ENCODE measurements at places on chromosomes 11 and 22.
A peak's percentile ranks its signal among the peaks of the same experiment; 100 is the strongest.

GRCh38 chr11:27456140-27456794 is 16.3 kb downstream of the LGR4 start:
- no peak for ATAC-seq

GRCh38 chr22:43077121-43077877 is 11.9 kb downstream of the TTLL1 start:
- ATAC-seq = no peak

GRCh38 chr11:108698844-108699642 is 34.2 kb downstream of the DDX10 start:
- peak; percentile 45 for ATAC-seq

- ATAC-seq = no peak
Measured at GRCh38 chr11:72067266-72067665, 13.1 kb downstream of the NUMA1 start.

DNA sequence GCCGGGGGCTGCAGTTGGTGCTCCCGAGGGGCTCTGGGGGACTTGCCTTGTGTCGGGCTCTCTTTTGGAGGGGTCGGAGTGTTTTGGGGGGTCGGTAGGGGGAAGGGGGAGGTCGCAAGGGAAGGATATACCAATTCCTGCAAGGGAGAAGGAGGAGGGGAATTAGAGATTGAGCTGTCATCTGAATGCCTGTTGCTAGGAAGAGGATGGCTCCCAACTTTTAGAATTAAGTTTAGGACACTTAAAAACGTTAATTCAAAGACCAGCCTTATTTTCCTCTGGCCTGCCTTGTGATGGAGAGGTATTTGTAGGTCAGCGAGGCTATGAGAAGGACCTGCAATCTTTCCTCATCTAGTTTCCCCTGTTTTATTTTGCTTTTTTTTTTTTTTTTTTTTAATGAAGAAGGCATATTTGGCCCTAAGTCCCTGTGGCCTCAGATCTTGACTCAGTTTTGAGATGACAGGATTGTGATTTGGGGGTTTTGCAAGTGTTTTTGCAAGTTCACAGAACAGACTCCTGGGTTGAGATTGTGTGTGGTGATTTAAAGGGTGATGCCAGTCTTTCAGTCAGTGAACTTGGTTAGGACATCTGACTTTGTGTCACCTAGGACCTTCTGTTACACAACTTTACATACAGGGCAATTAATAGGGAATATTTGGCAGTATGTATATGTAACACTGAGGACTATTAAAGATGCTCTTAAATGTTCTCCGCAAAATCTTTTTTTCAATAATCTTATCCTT is 672 bp downstream of the TMEM135 start:
- ATAC-seq = no peak

GRCh38 chr11:48025984-48026340 is 45.6 kb downstream of the PTPRJ start:
- ATAC-seq = peak; percentile 72

DNA sequence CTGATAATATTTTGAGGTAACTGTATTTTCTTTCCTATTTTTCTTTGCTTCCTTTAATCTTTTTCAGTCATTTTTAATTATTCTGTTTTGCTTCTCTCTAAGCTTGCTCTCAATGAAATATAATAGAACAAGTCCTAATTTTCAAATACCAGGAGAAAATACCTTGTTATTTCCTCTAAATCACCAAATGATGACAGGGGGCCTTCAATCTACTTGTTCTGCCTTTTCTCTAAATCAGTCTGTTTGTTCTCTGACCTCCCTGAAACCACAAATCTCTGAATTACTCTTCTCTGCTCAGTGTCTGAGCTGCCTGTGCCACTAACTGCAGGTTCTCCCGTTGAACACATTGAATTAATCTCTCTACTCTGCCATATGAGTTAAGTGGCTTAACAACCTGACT is 286.2 kb downstream of the C11orf87 start:
- no peak for ATAC-seq

GRCh38 chr11:66066751-66067150 is 3.3 kb upstream of the PACS1 start:
- no peak for ATAC-seq

DNA sequence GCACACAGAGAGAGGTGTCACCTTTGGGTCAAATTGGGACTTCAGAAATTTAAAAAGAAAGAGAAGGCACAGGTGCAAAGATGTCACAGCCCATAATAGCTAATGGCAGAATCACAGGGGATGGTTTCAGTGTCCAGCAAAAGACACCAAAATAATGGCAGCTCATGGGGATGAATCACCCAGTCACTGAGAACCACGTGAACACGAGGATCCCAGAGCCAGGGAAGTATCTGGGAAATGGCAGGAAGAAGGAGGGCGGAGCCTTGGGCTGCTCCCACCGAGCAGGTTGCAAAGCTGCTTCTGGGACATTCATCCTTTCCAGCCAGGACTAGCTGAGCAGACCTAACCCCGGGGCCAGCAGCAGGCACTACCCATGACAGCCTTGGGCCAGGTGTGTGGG is 45.6 kb downstream of the TRMU start:
- no peak for ATAC-seq

- peak; percentile 75 for ATAC-seq
Measured at GRCh38 chr11:132685174-132685611, 847.1 kb downstream of the OPCML start.

DNA sequence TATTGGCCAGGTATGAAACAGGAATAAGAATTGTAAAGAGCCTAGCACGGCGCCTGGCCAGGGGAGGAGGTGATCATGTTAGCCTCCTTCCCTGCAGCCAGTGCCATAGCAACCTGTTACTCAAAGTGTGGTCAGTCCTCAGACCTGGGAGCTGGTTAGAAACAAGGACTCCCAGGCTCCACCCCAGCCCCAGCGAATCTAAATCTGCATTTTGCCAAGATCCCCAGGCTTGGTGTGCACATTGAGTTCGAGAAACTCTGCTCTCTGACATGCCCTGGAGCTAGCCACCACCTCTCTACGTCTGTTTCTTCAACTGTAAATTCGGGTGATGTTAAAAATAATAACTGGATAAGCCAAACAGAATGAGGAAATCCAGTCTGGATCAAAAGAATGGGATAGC is 56.1 kb upstream of the ALX4 start:
- no peak for ATAC-seq

GRCh38 chr11:21369947-21370346 is 700.6 kb downstream of the NELL1 start:
- no peak for ATAC-seq

DNA sequence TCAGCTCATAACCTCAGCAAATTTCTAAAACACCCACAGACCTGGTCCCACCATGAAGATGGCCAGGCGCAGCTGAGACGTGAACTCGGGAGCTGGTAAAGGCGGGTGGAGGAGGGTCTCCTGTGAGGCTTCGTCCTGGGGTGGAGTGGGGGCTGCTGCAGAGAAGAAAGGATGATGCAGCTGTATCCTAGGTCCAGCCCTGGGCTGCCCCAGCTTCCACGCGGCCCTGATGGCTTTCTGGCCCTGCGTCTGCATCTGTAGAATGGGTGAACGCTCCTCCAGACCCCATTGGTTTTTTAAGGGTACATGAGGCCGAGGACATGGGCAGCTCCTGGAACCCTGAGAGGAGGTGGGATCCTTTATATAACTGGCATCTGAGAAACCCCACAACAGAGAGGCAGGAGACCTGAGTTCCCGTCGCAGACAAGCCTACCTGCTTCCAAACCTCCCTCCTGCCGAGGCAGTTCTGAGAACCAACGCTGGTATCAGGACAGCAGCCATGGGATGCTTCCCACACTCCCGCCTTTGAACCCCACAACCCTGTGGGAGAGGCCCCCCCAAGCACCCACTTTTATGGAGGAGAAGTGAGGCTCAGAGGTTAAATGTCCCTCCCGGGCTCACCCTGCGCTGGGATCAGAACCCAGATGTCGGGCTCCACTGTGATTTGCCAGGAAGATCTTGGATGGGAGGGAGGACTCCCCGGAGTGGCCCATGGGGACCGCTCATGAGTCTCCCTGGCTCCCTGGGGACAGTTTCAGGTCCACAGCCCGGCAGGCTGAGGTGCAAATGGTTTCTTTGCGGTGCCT is 55.2 kb upstream of the FGF3 start:
- no peak for ATAC-seq

DNA sequence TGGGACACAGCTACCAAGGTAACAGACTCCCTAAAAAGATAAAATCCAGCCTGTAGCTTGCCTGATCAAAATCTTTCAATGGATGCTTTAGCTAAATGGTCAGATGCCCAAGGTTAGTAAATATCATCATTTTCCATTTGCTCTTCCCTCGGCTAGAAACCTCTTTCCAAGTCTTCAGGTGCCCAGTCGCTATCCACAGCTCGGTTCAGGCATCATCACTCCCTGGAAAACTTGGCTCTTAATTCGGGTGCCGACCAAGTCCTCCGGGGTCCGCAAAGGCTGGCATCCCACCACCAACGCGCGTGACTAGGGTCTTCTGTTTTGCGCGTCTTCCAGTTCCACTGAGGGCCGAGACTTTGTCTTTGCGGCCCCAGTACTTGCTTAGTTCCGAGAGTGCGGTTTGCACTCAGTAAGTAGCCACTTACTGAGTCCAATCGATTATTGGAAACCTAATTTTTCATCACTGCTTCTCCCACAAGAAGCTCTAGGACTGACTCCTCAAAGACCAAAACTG is 44.3 kb downstream of the OR4D9 start:
- ATAC-seq = no peak

- no peak for ATAC-seq
Measured at GRCh38 chr22:20241579-20242392, 26.3 kb downstream of the RTN4R start.

GRCh38 chr11:46072172-46072964 is 48.9 kb downstream of the PHF21A start:
- no peak for ATAC-seq

DNA sequence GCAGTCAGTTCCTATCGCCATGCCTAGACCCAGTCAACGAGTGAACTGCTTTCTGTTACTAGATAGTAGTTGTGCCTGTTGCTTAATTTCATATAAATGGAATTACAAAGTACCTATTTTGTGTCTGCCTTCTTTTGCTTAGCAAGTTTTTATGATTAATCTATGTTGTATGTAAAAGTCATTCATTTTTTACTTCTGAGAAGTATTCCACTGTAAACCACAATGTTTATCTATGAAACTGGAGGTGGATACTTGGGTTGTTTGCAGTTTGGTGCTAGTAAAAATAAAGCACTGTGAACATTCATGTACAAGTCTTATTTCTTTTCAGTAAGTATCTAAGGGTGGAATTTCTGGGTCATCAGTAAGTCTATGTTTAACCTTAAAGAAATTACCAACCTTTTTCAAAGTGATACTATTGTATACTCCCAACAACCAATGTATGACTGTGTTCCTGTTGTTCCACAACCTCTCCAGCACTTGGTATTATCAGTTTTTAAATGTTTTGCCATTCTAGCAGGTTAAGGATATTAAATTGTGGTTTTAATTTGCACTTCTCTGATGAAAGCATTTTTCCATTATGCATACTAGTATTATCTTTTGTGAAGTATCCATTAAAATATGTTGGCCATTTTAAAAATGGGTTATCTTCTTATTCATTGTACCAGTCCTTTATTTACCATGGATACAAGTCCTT is 68.2 kb downstream of the DNAJC24 start:
- ATAC-seq = peak; percentile 51

GRCh38 chr11:17401841-17402240 is 13.4 kb upstream of the KCNJ11 start:
- ATAC-seq = no peak

DNA sequence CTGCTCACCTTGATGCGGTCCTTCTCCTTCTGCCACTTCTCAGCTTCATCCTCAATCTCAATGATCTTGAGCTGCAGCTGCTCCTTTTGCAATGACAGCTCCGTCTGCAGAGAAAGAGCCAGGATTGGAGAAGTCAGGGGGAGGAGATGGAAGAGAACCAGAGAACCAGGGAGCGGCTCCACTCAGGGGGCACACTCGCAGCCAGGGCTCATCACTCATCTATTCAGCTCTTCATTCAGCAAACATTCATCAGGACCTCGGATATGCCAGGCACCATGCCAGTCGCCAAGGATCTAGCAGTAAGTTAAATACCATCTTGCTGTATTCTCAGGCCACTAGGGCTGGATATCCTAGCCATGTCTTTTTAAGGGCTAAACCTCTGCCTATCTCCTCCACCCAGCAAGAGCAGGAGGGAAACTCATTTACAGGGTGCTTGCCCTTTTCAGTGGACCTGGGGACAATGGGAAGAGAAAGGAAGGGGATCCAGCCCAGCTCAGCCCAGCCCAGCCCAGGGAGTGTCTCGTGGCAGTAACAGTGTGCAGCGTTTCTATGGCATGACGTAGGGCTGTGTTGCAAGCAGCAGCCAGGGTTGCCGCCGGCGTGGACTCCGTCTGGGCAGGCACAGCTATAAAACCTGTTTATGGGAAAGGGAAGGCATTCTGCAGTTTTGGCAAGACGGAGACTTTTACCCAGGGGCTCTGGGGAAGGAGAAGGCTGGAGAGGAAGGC is 9.4 kb downstream of the TRIM29 start:
- ATAC-seq = no peak

- ATAC-seq = no peak
Measured at GRCh38 chr22:48433647-48434046, 1394.0 kb downstream of the BRD1 start.

GRCh38 chr11:69287968-69288882 is 5.7 kb upstream of the MYEOV start:
- ATAC-seq = no peak

DNA sequence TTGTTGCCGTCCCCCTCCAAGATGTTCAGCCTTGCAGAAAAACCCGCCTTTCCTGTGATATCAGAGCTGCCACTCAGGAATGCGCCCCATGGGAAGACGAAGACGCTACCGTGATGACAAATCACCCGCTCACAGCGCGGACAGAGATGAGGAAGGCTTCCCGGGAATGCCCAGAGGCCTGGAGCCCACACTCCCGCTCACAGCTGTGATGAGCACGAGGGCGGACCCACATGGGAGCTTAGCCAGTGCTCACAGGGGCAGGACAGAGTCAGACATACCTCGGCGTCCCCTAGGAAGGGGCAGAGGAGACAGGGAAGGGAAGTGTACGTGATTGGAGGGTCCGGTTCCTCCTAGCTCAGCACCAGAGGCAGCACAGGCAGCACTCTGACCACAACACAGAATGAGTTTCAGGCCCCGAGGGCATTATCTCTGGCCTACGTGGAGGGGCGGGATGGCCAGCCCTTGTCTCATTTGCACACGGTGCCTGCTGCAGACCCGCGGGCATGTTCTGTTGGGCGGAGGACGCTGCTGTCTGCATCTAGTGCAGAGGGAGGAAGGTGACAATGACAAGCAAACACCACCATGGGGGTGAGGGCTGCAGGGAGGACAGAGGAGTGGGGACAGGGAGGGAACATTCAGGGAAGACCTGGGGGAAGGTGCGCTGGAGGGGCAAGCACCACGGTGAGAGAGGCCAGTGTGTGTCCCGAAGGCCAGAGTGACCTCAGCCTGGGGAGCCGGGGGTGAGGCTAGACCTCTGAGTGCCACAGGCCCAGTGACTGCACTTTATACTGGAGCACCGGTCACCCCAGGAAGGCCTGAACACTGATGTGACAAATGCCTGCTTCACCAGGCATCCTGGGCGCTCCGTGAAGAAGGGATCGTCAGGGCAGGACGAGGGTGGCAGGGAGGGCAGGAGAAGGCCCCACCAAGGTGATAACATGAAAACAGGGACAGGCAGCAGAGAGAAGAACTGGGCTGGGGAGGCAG is 79.6 kb downstream of the CELSR1 start:
- no peak for ATAC-seq
